ENCODE measurements at places on chromosomes 7 and 10. TPM values are rescaled to one million over a fixed set of nuclear protein-coding genes. Genes with fewer than 3 reads are reported as not detected.

DNA sequence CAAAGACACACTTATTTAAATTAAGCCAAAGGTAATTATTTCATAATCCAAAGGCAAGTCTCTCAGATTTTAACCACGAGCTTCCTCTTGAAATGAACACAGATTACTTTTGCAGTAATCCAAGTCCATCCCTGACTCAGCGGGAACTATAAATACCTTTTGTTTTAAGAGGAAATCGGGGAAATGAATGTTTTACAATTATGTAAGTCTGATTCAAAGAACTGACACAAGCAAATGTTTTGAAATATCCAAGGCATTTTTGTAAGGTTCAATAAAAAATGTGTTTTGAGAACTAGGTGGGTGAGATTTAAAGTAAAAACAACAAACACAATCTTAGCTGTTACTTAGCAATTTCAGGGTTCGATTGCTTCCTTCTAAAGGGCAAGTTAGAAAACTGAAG lies 179.8 kb upstream of the ASAH2 start:
- DNase-seq = no peak

DNA sequence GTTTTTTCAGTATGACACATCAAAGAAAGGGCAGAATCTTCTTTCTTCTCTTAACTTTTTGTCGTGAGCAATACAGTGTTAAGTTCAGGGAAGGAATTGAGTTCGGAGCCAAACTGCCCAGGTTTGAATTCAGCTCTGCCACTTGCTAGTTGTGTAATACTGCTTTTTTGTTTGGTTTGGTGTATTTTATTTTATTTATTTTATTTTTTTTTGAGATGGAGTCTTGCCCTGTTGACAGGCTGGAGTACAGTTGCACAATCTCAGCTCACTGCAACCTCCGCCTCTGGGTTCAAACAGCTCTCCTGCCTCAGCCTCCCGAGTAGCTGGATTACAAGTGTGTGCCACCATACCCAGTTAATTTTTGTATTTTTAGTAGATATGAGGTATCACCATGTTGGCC lies 539.8 kb upstream of the GALNT17 start:
- no peak for DNase-seq

GRCh38 chr10:51656503-51656902 lies 42.9 kb downstream of the CSTF2T start:
- DNase-seq = no peak

DNA sequence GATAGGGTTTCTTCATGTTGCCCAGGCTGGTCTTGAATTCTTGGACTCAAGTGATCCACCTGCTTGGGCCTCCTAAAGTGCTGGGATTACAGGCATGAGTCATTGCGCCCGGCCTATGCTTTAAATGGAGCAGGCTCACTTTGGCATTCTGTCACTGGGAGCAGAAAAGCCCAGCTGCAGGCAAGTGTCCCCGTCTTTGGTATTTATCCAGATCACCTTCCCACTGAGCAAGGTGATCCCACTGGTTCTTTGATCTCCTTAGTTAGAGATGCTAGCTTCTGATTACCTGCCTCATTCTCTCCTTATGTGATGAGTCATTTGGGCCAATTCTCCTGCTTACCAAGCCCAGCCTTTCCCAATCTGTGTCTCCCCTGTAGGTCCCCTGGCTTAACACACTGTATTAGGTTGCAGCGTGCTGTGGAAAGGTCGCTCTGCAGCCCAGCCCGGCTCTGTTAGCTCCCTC lies 39.3 kb downstream of the SPDYE5 start:
- DNase-seq = no peak

- DNase-seq = no peak
Measured at GRCh38 chr7:20747001-20747400, 39.7 kb downstream of the SP8 start.

DNA sequence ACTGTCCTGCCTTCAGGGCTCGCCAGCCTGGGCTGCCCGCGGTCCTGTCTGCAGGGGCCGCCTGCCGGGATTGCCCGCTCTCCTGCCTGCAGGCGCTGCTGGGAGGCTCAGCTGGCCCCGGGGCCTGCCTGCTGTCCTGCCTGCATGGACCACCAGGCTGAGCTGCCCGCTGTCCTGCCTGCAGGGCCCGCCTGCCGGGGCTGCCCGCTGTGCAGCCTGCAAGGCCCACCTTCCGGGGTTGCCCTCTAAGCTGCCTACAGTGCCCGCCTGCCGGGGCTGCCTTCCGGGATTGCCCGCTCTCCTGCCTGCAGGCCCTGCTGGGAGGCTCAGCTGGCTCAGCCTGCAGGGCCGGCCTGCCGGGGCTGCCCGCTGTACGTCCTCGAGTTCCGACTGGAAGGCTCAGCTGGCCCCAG lies 164.4 kb downstream of the GLRX3 start:
- no peak for DNase-seq

- DNase-seq = no peak
Measured at GRCh38 chr7:50648076-50648475, 82.9 kb upstream of the DDC start.

Gene GHRHR
- not detected for total RNA-seq

Gene ITGB8
- total RNA-seq = 104 TPM

Gene CALHM3
- total RNA-seq = not detected

Gene WAPL
- 29.7 TPM for total RNA-seq
